ENCODE measurements at places on chromosomes 2 and 18.

- no peak for DNase-seq
Measured at GRCh38 chr2:39429746-39430145, 7.3 kb downstream of the MAP4K3 start.

DNA sequence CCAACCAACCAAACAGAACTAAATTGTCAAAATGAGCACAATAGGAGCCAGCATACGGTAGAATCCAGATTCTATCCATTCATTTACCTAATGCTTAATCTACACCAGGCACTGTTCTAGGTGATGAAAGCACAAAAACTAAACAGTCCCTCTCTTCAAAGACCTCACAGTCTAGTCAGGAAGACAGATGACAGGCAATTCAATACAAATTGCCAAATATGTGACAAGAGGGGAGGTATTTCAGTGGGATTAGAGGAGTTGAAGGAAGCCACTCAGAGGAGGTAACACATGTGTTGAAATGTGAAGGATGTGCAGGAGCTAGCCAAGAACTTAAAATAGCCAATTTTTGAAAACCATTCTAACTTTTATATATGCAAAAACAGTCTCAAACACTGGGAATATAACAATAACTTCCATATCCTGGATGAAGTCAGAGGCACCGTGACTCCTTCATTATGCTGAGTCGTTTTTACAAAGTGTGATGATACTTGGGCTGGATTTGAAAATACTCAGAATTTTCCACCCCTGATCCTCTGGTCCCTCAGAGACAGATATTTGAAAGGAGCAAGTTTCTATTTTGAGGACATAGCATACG lies 204.9 kb downstream of the PID1 start:
- no peak for DNase-seq

DNA sequence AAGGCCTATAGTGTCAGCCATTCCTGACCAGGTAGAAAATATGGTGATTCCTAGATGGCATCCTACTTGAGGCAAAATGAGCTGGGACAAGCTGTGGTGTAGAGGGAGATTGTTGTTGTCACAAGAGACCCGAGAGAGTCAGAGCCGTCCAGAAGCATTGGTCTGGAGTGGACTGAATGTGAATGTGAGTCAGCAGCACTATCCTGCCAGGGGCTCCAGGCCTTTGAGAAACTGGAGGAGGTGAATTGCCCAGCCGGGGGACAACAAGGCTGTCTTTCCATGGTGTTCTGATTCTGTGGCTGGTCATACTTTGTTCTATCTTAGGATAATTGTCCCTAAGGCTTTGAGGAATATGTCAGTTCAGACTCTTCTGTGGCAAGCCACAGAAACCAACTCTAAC lies 29.4 kb upstream of the EIF2AK3 start:
- DNase-seq = no peak

DNA sequence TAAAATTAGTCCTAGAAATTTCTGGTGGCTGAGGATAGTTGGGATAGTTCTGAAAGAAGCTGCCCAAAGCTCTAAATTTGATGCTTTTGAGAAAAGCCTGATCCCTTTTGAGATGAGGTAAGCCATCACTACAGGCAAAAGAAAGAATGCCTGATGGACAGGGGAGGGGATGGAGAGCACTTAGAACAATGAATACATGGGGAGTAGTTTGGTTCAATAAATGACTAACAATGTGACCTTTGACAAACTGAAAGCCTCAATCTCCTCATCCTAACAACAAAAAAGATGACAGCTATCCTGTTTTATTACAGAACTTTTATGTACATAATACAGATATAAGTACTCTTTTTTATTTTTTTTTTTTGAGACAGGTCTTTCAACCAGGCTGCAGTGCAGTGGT lies 42.7 kb downstream of the GFPT1 start:
- DNase-seq = no peak

DNA sequence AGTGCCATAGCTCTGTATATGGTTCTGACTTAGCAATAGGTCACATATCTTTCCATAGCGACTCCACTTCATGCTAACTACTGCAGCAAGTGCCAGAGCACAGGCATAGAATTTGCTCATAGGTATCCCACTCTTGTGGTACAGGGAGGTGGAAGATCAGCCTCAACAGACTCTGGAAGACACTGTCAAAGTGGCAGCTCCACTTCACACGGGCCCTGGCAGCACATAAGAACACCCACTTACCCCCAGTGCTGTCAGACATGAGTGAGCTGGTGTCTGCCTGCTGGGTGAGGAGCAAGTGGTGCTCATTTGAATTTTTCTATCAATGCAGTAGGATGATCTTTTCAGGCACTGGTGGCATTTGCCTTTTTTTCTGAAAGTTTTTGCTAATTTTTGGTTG lies 48.6 kb downstream of the BCL2L11 start:
- DNase-seq = no peak

DNA sequence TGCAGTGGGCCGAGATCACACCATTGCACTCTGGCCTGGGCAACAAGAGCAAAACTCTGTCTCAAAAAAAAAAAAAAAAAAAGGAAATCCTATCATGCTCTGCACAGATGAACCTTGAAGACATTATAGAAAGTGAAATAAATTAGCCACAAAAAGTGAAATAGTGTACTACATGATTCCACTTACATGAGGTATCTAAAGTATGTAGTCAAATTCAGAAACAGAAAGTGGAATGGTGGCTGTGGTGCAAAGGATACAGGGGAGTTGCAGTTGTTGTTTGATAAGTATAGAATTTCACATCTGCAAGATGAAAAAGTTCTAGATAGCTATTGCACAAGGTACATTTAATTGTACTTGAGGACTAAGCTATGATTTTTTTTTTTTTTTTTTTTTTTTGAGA lies 5.2 kb downstream of the ZRANB3 start:
- no peak for DNase-seq

DNA sequence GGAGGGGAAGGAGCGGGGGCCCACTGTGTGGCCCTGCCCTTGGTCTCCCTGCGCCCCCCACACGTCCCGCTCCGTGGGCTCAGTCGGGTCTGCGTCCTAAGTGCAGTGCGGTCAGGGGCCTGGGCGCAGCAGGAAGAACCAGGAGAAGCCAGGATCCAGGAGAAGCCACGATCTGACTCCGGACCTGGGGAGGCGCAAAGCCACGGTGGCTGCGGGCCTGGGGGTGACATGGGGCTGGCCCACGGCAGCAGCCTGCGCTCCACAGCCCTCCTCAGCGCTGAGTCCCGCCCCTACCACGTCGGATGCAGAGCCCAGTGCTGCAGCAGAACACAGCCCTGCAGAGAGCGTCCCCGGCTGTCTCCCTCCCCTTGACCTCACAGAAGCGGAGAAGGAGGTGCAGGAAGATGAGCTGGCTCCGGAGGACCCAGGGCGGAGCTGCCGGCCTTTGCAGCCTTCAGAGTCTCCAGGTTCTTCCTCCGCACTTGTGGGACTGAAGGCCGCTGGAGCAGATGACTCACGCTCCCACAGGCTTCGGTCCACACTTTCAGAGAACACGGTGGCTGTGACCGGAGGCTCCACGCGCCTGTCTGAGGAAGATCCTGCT lies 589.2 kb upstream of the SALL3 start:
- no peak for DNase-seq

DNA sequence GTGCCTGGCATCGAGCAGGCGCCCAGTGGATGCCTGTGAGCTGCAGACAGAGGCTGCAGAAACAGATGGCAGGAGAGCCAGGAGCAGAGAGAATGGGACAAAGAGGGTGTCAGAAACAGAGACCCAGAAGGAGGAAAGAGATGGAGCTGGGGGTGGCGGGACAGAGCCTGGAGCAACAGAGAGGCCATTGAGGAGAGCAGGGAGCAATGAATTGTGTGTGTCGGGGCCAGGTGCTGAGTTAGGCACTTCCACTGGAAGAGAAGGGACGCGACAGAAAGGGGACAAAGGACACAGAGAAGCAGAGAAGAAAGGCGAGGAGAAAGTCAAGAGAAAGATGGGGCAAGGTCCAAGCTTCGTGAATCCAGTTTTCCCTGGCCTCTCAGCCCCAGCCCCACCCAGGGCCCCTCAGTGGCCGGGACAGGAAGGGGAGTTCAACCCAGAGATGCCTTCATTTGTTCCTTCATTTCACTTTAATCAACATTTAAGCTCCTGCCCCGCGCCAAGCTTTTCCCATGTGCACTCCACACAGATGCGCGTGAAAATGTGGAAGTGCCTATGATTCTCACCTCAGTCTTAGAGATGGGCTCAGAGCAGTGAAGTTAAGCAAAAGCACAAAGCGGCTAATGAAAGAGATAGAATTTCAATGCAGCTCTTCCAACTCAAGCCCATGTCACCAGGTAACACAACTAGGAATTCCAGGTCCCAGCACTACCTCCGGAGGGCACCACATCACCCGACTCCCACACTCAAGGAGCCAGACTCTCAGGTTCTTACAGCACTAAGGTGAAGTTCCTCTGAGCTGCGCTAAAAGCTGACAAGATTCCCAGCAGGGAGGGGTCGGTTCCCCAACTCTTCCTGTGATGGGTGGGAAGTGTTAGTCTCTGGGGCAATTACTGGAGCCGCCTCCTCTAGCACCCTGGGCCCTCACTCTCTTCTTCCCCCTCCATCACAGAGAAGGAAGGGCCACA lies 55.1 kb downstream of the TNS1 start:
- no peak for DNase-seq

- DNase-seq = no peak
Measured at GRCh38 chr2:171141320-171141719, 19.4 kb downstream of the TLK1 start.

GRCh38 chr18:2855560-2856350 lies 8.9 kb downstream of the EMILIN2 start:
- no peak for DNase-seq

DNA sequence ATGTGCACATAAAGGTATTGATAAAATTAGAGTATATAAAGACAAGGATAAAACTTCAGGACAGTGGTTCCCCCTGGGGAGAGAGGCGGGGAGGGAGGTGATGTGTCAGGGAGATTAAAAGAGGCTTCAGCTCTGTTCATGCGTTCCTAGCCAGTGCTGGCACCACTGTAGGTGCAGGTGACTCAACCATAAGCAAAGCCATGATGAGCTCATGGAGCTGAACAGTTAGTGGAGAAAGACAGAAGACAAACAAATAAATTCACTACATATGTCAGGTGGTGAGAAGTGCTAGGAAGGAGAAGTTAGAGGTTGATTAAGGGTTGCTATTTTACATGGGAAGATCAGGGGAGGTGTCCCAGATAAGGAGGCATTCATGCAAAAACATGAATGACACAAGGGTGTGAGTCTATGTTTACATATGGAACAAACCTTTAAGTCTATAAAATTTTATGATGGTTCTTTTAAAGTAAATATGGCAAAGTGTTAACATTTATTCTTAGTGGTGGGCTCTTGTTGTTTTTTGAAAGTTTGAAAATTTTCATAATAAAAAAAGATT lies 136.0 kb downstream of the ANKRD44 start:
- DNase-seq = no peak

DNA sequence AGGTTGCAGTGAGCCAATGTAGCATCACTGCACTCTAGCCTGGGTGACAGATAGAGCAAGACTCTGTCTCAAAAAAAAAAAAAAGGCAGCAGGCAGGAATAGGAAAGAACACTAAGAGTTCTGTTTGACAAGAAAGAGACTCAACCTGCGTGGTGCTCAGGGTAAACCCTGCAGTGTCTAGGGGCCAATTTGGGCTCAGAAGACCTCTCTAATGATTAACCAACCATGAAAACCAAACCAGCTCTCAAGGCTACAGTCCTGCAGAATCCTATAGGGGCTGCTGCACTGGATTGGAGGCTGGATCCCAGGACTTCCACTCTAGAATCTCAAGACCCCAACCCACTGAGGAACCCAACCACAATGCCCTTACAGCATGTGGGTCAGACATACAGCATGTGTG lies 2.4 kb downstream of the TRABD2A start:
- DNase-seq = no peak

DNA sequence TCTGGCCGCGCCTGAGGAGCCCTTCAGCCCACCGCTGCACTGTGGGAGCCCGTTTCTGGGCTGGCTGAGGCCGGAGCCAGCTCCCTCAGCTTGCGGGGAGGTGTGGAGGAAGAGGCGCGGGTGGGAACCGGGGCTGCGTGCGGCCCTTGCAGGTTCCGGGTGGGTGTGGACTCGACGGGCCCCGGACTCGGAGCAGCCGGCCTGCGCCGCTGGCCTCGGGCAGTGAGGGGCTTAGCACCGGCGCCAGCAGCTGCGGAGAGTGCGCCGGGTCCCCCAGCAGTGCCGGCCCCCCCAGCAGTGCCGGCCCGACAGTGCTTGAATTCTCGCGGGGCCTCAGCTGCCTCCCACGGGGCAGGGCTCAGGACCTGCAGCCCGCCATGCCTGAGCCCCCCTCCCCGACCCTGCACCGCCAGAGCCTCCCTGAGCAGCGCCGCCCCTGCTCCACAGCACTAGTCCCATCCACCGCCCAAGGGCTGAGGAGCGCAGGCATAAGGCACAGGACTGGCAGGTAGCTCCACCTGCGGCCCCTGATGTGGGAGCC lies 534.2 kb downstream of the ZNF804A start:
- DNase-seq = no peak

DNA sequence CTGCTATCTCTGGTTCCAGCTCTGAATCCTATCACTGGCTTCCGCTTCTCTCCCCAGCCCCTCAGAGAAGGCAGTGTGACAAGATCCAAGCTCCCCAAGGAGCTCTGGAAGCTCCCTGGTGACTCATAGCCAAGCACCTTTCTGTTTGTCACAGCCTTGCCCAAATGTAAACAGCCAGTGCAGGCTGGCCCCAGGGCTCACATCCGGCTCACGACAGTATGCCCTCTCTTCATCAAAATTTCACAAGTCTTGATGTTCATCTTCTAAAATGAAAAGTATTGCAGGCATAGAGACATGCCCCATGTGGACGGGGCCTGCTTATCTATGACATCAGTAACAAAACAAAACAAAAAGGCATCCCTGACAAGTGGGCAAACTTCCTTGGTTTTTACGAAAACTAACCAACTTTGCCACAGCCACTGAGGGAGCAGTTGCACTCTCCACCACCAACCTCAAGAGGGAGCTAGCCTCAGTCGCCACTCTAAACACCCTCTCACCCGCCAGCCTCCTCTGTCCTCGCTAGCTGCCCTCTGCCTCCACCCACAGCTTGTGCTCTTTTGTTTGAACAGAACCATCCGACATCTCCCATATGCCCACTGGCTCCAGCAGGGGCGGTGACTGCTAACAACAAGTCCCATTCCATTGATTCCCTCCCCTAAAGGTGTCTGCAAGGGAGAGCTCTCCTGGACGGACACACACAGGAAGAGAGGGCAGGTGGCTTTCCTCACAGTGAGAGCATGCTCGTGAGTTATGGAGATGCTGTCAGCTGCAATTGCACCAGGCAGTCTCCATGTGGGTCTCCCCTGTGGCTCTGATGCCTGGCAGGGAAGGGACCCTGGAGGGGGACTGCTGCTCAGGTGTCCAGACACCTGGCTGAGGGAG lies 71.0 kb upstream of the DAPL1 start:
- no peak for DNase-seq

GRCh38 chr2:158125756-158126498 lies 24.3 kb downstream of the UPP2 start:
- no peak for DNase-seq

Measured in activated CD4-positive, CD25-positive, alpha-beta regulatory T cell treated with anti-CD3 and anti-CD28 coated beads, Interleukin-2, amount 50 U/mL, for 72 hours (primary cell).